ENCODE measurements at places on chromosomes 12 and 14.

GRCh38 chr14:80872645-80873044 is 68.9 kb downstream of the CEP128 start:
- DNase-seq = no peak

GRCh38 chr14:54086767-54087166 is 130.1 kb upstream of the BMP4 start:
- no peak for DNase-seq

- no peak for DNase-seq
Observed at GRCh38 chr12:57902478-57902969, 38.8 kb upstream of the ATP23 start.

- no peak for DNase-seq
Observed at GRCh38 chr12:74547249-74547648, 9.6 kb downstream of the ATXN7L3B start.

DNA sequence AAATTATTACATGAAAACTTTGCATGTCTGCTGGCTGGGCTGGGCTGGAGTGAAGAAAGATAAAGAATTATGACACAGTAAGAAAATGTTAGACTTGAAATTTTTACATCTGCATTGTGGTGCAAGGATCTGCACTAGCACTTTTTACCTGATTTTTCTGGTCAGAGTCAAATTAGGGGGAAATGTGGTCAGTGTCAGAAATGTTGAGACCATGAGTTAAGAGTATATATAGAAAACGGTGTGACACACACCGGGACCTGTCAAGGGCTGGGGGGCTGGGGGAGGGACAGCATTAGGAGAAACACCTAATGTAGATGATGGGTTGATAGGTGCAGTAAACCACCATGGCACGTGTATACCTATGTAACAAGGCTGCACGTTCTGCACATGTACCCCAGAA is 90.3 kb downstream of the IGF1 start:
- DNase-seq = no peak

DNA sequence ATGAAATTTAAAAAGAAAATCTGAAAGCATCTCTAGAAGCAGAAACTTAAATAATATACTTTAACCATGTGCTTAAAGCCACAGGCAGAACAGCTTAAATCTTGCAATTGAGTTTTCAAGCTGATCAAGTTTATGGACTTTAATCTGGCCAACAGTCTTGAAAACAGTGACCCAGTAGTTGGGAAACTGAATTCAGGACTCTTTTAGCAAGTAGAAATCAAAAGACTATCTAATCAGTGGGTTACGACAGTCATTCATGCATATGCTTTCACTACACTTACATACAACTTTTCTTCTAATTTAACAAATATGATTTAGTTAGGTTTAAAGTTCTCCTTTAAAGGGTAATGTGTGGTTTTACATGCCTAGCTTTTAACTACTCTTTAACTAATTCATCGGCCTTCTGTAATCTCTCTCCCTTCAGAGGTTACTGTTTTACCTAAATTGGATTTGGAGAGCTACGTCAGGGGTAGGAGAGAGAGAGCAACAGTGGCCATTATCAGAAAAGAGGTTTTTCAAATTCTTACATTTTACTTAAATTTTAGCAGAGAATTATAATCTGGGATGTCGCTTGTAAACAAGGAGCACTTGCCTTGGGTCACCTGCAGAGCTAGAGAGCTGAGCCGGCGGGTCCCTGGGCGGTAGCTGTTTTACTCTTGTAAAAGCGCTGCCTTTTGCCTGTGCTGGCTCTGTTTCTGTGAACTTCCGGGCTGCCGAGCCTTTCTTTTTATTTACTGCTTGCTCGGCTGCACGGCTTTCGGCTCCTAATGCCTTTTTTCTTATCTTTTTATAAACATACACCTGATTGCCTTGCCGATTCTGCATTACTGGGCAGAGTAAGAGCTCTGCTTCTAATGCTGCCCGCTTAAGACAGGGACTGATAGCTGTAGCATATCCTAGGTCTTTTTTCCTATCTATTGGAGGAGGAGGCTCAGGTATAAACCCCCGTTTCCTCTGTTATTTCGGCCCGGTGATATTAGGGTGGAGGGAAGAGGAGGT is 17.4 kb upstream of the LYZ start:
- DNase-seq = peak; percentile 42

Data from T-helper 9 cell (primary cell).